ENCODE measurements at places on chromosomes 5 and 9. TPM values are rescaled to one million over a fixed set of nuclear protein-coding genes. Genes with fewer than 3 reads are reported as not detected.

Gene FABP6
- not detected for total RNA-seq

Gene PIP5KL1
- total RNA-seq: 8.6 TPM

Gene OR1K1
- not detected for total RNA-seq

Gene MARCHF11
- not detected for total RNA-seq

Gene HSPB3
- total RNA-seq: not detected

Gene ARL14EPL
- total RNA-seq: not detected

Gene ELOVL7
- 1.5 TPM for total RNA-seq

Gene CMBL
- 11.4 TPM for total RNA-seq

Gene CDO1
- total RNA-seq: 0.54 TPM

Gene GPR151
- not detected for total RNA-seq

Gene ANKRD20A1
- total RNA-seq: under 0.01 TPM

Gene GPR150
- not detected for total RNA-seq
